Lung (tissue), 17 donors: ENCODE measurements at places on chromosomes 12 and 14. TPM values are rescaled to one million over a fixed set of nuclear protein-coding genes. Genes with fewer than 3 reads are reported as not detected.
A peak's percentile ranks its signal among the peaks of the same experiment; 100 is the strongest.

UNC79 gene
- polyA plus RNA-seq, result 0.04 TPM

- DNase-seq, result no peak
Observed at GRCh38 chr12:63787306-63787705, 7.6 kb downstream of the RXYLT1 start.

FGD6 gene
- polyA plus RNA-seq, result 3.4 TPM

PLD4 gene
- polyA plus RNA-seq, result 0.71 TPM

DNA sequence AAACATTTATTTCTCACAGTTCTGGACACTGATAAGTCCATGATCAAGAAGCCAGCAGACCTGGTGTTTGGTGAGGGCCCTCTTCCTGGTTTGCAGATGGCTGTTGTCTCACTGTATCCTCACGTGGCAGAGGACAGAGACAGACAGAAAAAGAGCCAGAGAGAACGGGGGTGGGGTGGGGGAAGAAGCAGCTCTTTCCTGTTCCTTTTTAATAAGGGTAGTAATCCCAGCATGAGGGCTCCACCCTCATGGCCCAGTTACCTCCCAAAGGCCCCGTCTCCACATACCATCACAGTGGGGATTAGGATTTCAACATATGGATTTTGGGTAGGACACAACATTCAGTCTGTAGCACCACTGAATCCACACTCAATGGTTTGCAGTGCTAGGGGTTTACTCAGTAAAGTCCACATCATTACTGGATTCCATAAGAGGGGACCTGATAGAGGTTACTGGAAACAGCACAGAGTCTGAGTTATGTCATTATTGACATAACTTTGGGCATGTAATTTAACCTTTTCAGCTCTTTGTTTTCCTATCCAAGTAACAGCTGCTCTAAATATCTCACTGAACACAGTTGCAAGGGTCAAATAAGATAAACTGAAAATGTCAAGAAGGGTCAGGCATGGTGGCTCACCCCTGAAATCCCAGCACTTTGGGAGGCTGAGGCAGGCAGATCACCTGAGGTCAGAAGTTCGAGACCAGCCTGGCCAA lies 53.2 kb downstream of the RPAP3 start:
- no peak for DNase-seq

DNA sequence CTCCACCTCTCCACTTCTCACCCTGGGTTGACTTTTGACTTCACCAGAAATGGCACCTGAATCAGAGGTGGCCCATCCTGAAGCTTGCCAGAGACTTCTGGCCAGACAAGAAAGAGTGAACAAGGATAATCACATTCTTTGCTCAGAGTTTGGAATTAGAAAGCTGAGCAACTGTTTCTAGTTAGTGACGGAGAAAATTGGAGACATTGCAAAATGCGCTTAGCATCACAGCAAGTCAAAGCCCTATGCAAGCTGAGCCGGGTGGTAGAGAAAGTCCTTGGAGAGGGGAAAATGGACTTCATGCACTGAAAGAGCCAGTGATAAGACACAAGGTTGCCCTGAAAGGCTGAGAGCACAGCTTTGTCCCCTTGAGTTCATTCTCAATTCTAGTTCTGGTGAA lies 161.8 kb downstream of the PAH start:
- no peak for DNase-seq

RABGGTA gene
- polyA plus RNA-seq, result 40.3 TPM

DNA sequence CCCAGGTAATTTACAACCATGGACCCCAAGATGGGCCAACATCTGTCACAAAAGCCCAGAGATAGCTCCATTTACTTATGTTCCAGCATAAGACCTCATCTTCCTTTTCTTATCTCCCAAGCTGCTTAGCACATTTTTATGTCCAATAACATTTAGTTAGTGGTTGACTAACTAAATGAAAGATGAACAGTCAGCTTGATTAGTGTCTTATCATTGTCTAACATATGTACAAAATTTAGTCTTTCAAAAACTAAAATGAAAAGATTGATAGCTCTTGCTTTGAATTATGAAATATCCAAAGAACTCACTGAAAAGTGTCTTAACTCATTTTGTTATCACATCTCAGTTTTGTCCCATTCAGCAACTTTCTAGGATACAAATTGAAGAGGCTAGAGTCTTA lies 163.1 kb upstream of the EGLN3 start:
- no peak for DNase-seq

GRCh38 chr12:82097877-82098276 lies 260.3 kb downstream of the CCDC59 start:
- DNase-seq, result no peak

GRCh38 chr12:50057896-50058670 lies 687 bp downstream of the ASIC1 start:
- DNase-seq, result no peak

CCDC60 gene
- polyA plus RNA-seq, result 2.3 TPM

DNA sequence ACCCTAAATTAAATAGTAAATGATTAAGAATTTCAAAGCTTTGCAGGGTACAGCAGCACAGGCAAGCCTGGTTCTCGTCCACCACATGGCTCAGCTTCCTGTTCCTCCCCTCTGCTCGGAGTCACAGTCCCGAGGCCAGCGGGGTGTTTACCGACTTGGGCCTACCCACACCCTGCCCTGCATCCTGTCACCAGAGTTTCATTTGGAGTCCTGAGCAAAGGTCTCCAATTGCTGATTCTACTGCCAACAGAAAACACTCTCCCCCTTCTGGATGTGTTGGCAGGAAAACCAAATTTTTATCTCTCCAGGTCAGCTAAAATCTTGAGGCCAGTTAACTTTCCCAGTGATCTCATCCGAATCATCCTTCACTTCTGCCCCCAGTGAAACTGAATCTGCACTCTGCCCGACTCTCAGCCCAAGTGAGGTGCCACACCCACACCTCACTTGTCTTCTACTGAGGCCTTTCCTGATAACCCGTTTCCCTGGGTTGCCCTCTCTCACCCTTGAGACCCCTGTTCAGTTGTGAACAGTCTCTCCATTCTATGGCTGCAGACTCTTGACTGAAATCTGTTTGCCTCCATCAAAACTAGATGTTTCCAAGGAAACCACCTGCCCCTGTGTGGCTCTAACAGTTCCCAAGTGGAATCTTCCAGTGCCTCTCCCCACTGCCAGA lies 71.2 kb downstream of the VCPKMT start:
- peak; percentile 69 for DNase-seq
